ENCODE measurements at places on chromosomes 6 and 20. TPM values are rescaled to one million over a fixed set of nuclear protein-coding genes. Genes with fewer than 3 reads are reported as not detected.
A peak's percentile ranks its signal among the peaks of the same experiment; 100 is the strongest.

DNA sequence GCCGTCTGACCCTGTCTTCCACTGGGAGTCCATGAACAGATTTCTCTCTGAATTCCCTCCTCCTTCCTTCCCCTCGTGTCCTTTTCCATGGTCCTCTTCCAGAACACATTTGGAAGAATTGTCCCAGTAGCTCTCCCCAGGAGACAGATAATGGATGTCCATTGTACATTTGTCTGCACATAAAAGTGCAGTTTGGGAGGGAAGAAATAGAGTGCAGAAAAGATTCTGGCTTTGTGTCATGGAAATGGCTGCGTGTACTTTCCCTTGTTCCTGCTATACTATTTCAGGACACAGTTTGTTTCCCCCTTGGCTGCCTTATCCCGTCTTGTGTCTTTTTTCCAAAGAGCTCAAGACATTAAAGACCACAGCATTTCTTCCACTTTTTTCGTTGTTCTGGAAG lies 127.6 kb downstream of the SYNDIG1 start:
- no peak overlapping the region for H3K27ac ChIP-seq
- no peaks in the 10 kb centered on the region for H3K36me3 ChIP-seq

DNA sequence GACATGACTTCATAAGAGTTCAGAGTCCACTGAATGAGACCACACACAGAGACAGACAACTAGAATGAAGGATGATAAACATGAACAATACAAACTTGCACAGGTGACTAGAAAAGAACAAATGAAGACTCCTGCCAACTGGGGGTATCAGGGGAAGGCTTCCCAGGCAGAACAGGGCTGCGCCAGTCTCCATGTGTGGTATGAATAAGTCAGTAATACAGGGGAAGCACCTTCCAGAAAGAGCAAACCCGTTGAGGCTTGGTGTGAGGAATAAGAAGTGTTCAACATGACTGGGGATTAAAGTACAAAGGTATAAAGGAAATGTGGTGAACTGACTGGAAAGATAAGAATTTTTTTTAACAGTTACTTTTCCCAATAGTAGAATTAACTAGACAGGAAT lies 3.7 kb upstream of the SLC17A2 start:
- no peak for DNase-seq
- H3K27me3 ChIP-seq, result no peaks in the 10 kb centered on the region
- H3K27ac ChIP-seq, result peak overlapping the region; percentile 11
- H3K36me3 ChIP-seq, result no peaks in the 10 kb centered on the region
- H3K4me3 ChIP-seq, result no peak overlapping the region

GRCh38 chr6:43405354-43405753 lies 22.0 kb upstream of the ABCC10 start:
- no peaks in the 10 kb centered on the region for H3K36me3 ChIP-seq
- no peak overlapping the region for H3K4me3 ChIP-seq
- H3K4me1 ChIP-seq, result no peaks in the 10 kb centered on the region
- DNase-seq, result no peak

DNA sequence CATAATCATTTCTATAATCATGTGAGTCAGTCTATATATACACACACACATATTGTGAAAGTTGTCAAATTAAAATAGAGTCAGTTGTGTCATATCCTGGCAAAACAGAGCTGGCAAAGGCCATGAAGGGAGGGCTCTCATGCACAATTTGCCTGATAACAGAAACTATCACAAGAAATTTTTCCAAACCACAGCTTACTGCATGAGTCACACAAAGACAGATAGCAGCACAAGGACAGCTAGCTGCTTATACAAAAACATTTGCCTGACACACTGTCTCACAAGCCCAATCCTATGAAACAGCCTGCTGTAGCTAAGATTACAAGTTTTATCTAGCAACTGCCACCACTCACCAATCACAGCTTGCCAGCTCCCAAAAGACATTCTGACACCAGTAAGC lies 848.5 kb upstream of the MAN1A1 start:
- H3K4me3 ChIP-seq, result no peak overlapping the region
- no peaks in the 10 kb centered on the region for H3K4me1 ChIP-seq
- H3K27ac ChIP-seq, result no peak overlapping the region
- H3K27me3 ChIP-seq, result no peaks in the 10 kb centered on the region

DNA sequence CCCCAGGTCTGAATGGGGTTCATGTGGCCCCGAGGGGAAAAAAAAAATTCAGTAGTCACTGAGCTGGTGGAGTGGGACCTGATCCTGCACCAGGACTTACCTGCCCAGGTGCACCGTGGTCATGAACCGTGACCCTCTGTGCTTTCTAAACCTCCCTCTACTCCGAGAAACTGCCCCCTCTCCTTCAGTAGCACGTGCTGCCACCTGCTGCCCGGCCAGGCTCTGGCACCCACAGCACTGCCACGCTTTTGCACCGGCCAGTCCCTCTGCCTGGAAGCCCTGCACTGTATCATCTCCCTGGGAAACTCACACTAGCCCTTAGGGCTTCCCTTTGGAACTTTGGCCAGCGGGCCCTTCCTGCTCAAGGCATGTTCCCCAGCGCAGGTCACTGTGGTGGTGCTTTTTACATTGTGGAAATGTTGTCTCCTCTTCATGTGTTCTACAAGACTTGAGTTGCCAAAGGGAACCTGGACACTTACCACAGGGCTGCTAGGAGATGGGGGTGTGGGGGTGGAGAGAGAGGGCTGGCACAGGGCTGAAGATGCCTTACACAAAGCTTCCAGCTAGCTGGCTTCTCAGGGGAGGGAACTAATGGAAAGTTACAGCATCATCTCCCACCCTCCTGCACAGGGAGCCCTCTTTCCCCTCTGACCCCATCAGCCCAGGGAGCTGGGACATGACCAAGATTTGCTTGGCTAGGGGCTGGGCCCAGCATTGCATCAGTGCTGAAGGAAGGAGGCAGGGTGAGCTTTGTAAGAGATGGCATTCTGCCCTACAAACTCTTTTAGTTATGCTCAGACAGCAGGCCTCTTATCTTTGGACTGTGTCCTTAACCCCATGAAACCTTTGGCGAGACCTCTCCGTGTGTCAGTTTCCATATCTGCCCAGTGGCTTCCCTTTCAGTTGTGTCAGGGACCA lies 2.5 kb upstream of the PTPRT start:
- no peaks in the 10 kb centered on the region for H3K4me1 ChIP-seq
- H3K4me3 ChIP-seq, result no peak overlapping the region
- DNase-seq, result peak; percentile 96
- peaks cover 24% of the 10 kb centered on the region for H3K27me3 ChIP-seq
- no peak overlapping the region for H3K27ac ChIP-seq

DNA sequence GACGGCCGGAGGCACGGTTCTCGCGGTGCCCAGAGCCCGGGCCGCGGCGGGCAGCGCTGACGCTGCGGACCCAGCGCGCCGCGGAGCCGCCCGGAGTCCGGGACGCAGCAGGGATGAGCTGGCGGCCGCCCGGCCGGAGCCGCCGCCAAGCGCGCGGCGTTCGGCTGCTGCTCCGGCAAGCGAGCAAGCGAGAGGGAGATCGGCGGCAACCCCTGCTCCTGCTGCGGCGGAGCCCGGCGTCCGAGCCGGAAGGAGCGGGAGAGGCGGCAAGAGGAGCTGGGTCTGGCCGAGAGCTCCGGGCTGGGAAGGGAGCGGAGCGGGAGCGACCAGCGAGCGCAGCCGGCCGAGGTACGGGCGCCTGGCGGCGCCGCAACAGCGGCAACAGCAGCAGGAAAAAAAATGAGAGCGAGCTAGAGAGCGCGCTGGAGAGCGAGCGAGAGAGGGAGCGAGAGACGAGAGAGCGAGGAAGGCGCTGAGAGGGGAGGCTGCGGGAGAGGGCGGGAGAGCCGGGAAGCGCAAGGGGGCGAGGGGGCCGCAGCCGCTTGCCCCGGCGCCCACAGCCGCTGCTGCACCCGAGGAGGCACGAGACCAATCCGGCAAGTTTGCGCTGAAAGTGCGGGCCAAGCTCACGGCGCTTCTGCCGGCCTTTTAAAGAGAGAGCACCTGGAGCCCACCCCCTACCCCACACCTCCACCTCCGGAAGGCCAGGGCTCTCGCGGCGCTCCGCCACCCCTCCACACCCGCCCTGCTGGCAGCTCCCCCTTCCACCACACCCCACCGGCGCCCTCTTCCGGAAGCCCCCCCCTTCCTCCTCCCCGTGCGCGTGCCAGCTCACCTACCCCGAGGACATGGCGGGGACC lies 496 bp downstream of the GRM4 start:
- no peaks in the 10 kb centered on the region for H3K36me3 ChIP-seq
- DNase-seq, result peak; percentile 94
- no peak overlapping the region for H3K27ac ChIP-seq
- peaks cover 65% of the 10 kb centered on the region for H3K27me3 ChIP-seq

DNA sequence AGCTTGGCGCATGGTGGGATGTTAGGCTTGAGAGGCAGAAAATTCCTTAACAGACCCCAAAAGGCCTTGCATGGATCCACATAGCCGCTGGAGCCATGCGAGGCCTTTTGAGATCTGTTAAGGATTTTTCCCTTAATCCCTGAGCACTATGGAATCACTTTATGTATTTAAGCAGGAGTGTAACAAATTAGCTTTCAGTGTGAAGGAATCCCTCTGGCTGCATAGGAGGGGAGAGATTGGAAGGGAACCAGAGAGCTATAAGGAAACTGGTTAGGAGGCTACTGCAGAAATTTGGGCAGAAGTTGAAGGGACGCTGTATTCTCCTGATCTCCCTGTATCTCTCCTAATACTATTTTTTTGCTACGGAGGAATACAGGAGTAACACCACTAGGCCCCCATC lies 23.1 kb upstream of the NEDD9 start:
- H3K27ac ChIP-seq, result no peak overlapping the region
- no peaks in the 10 kb centered on the region for H3K27me3 ChIP-seq
- no peaks in the 10 kb centered on the region for H3K36me3 ChIP-seq
- peaks cover 28% of the 10 kb centered on the region for H3K4me1 ChIP-seq
- no peak for DNase-seq
- no peak overlapping the region for H3K4me3 ChIP-seq

- H3K27me3 ChIP-seq, result no peaks in the 10 kb centered on the region
- peaks cover 17% of the 10 kb centered on the region for H3K36me3 ChIP-seq
- DNase-seq, result peak; percentile 69
- H3K4me3 ChIP-seq, result no peak overlapping the region
Measured at GRCh38 chr20:34952671-34953070, 2.9 kb downstream of the GSS start.

GRCh38 chr6:137013738-137014602 lies 30.8 kb downstream of the IL20RA start:
- H3K27ac ChIP-seq, result peak overlapping the region; percentile 24
- H3K36me3 ChIP-seq, result no peaks in the 10 kb centered on the region
- DNase-seq, result peak; percentile 54

DNA sequence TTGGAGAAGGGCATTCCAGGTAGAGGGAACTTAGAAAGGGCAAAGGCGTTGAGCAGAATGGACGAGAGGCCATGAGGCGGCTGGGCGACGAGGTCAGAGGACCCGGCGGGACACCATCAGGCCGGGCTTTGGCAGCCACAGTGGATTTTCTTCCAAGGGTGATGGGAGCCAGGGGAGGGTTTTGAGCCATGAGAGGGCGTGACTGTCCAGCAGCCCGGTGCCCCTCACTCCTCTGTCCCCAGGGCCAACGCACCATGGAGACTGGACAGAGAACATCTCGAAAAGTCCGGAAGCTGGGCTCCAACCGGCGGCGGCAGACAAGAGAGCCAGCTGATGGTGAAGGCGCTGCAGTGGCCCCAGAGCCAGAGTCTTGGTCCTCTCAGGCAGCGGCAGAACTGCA lies 6.4 kb downstream of the RAB44 start:
- peaks cover 6% of the 10 kb centered on the region for H3K4me1 ChIP-seq
- H3K4me3 ChIP-seq, result no peak overlapping the region
- H3K27ac ChIP-seq, result no peak overlapping the region
- no peaks in the 10 kb centered on the region for H3K36me3 ChIP-seq
- DNase-seq, result no peak

DNA sequence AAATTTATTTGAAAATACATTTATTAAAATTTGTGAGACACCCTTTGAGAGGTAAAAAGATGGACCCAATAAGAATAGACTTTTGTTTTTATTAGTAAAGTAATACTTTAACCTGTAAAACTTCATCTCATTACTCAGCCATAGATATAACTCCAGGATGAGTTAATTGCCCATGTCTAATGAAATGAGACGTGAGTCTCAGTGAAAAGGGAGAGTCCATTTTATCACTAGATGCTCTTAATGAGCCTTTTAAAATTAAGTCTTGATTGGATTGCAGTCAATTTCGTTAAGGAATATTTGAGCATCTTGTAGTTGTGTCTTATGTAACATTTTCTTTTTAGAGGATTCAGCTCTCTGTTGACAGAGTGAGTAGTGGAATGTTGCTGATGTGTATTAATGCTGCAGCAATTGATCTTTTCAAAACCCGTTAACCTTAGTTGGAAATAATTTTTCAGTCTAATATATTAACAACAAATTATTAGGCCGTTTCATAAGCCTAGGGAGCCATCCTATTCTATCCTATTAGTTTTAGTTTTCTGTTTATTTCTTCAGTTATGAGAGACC lies 77.3 kb downstream of the QKI start:
- DNase-seq, result no peak
- H3K4me1 ChIP-seq, result peaks cover 7% of the 10 kb centered on the region
- no peaks in the 10 kb centered on the region for H3K36me3 ChIP-seq
- H3K27ac ChIP-seq, result no peak overlapping the region

- no peaks in the 10 kb centered on the region for H3K36me3 ChIP-seq
- no peaks in the 10 kb centered on the region for H3K27me3 ChIP-seq
- no peak overlapping the region for H3K4me3 ChIP-seq
- H3K27ac ChIP-seq, result no peak overlapping the region
Measured at GRCh38 chr20:60662307-60662706, 589.8 kb upstream of the CDH4 start.

DNA sequence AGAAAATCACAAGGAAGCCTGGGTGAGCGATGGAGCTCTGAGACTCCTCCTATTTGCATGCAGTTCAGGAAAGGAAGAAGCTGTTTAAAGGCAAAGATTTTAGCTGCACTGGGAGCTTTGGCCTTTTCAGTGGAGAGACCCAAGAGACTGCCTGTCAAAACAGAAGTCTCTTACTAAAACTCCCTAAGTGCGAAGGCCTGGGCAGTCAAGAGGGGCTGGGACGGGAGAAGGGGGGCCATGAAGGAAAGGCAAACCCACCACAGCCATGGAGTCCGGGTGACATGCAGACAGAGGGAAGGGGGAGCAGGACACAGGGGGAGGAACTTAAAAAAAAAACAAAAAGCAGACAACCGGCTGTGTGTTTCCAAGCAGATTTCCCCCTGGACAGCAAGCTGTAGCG lies 537.6 kb upstream of the NOX3 start:
- H3K27me3 ChIP-seq, result no peaks in the 10 kb centered on the region
- no peak overlapping the region for H3K4me3 ChIP-seq
- no peak for DNase-seq

GRCh38 chr20:23159947-23160318 lies 73.8 kb upstream of the CD93 start:
- H3K4me1 ChIP-seq, result peaks cover 45% of the 10 kb centered on the region
- DNase-seq, result no peak
- no peaks in the 10 kb centered on the region for H3K36me3 ChIP-seq
- H3K27ac ChIP-seq, result peak overlapping the region; percentile 52
- no peaks in the 10 kb centered on the region for H3K27me3 ChIP-seq
- no peak overlapping the region for H3K4me3 ChIP-seq

GRCh38 chr6:142692942-142693341 lies 252.0 kb downstream of the HIVEP2 start:
- H3K27ac ChIP-seq, result peak overlapping the region; percentile 97
- DNase-seq, result peak; percentile 63
- H3K4me1 ChIP-seq, result peaks cover 29% of the 10 kb centered on the region

- H3K27ac ChIP-seq, result no peak overlapping the region
- H3K4me1 ChIP-seq, result no peaks in the 10 kb centered on the region
- H3K4me3 ChIP-seq, result no peak overlapping the region
- no peaks in the 10 kb centered on the region for H3K36me3 ChIP-seq
Measured at GRCh38 chr20:6426287-6426891, 303.6 kb upstream of the FERMT1 start.

Gene TM9SF4
- total RNA-seq, result 46.9 TPM

Gene HAO1
- total RNA-seq, result not detected

Gene SLC22A23
- total RNA-seq, result 16.2 TPM

Gene IL17F
- not detected for total RNA-seq

Gene SIRPD
- not detected for total RNA-seq

Gene RHAG
- not detected for total RNA-seq

Gene NKX2-4
- not detected for total RNA-seq

Gene RRAGD
- 3.3 TPM for total RNA-seq
